AG20443 (cell line): ENCODE measurements at places on chromosomes 7 and 10.
A peak's percentile ranks its signal among the peaks of the same experiment; 100 is the strongest.

- DNase-seq: no peak
These were observed 526 bp downstream of the GIMAP1 start for GRCh38 chr7:150716939-150717338.

- no peak for DNase-seq
These were observed 3.3 kb downstream of the COL26A1 start for GRCh38 chr7:101365956-101366355.

GRCh38 chr10:131790021-131790420 is 110.8 kb upstream of the PPP2R2D start:
- no peak for DNase-seq

GRCh38 chr10:93186653-93187052 is 113.0 kb downstream of the CYP26A1 start:
- DNase-seq: peak; percentile 51

DNA sequence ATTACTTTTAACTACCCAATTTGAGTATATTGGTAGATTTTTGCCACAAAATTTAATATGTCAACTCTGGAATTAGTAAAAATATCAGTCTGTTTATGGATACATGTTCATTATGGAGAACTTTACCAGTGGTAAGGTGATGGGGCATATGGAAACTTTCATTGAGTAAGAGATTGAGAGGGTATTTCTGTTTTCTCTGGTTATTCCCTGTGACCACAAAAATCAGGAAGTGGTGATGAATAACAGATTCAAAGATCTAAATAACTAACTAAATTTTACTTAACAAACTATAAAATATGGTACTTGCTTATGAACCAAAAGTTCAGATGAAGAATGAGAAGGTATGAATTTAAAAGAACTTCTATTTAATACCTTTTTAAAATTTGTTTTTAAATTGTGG is 22.1 kb upstream of the STEAP4 start:
- DNase-seq: no peak

- no peak for DNase-seq
These were observed 127.6 kb downstream of the OAT start for GRCh38 chr10:124291001-124291701.

DNA sequence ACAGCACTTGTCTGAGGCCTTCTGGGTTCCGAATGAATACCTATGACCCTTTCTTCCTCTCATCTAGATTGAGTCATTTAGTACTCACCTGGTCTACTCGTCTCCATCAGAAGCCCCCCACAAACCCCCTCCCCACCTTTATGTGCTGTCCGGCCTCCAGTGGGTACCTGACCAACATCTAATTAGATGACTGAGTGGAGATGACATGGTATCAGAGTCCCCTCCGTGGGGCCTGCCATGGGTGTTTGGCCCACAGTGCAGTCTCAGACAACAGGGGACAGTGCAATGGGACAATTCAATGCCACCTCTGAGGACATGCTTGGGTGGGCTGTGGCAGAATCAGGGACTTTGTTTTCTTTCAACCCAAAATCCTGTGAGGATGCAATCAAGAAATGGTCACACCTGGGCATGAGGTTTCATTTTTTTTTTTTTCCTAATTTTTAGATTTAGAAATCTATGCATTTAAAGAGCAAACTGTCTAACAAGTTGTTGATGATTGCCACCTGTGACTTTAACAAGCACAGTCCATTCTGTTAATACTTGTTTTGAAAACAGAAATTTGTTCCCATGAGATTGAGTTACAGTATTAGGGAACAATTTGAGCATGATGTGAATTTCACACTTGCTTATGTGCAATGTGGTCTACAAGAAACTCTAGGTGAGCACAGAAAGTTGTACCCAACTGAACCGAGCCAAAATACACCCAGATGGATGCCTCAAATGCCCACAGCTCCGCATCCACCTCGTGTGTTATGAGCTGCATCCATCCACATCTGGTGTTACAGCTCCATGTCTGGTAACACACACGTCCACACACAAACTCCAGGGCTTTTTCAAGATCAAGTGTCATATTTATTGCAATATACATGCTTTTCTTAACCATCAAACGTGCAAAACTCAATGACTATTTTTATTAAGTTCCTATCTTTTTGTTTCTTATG is 27.5 kb downstream of the GPRIN2 start:
- DNase-seq: no peak

DNA sequence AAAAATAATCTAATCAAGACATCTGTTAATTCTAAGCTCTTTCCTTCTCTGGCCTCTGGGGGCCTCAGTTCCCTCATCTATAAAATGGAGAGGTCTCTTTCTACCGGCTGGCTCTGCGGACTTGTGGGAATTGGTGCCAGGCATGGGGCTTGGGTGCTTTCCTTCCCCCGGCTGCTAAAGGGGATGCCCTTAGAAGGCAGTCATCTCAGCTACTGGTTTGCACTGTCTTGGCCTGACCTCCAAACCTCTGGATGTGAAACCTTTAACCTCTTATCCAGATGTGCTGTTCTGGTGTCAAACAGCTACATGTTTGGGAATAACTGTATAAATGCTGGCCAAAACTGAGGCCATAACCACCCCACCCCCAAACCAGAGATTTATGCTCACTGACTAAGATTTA is 320.0 kb downstream of the RPS24 start:
- no peak for DNase-seq

GRCh38 chr10:70474780-70475179 is 3.8 kb upstream of the PALD1 start:
- no peak for DNase-seq

DNA sequence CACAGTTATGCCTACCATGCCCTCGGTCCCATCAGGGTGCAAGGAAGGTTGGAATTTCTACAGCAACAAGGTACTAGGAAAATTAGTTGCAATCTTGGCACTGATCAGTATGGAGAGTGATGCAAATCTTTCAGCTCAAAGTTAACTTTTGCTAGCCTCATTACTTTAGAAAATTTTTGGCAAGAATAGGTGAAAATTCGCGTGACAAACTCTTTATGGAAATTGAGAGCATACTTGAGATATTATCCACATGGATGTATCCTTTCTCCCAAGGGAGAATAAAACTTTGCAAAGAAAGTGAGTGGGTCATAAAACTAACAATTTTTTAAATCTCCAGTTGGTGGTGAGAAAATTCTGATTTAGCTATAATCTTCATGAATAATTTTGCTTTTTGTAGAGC is 71.1 kb upstream of the SLC39A12 start:
- DNase-seq: no peak

GRCh38 chr7:40965774-40966173 is 737.1 kb downstream of the INHBA start:
- no peak for DNase-seq

DNA sequence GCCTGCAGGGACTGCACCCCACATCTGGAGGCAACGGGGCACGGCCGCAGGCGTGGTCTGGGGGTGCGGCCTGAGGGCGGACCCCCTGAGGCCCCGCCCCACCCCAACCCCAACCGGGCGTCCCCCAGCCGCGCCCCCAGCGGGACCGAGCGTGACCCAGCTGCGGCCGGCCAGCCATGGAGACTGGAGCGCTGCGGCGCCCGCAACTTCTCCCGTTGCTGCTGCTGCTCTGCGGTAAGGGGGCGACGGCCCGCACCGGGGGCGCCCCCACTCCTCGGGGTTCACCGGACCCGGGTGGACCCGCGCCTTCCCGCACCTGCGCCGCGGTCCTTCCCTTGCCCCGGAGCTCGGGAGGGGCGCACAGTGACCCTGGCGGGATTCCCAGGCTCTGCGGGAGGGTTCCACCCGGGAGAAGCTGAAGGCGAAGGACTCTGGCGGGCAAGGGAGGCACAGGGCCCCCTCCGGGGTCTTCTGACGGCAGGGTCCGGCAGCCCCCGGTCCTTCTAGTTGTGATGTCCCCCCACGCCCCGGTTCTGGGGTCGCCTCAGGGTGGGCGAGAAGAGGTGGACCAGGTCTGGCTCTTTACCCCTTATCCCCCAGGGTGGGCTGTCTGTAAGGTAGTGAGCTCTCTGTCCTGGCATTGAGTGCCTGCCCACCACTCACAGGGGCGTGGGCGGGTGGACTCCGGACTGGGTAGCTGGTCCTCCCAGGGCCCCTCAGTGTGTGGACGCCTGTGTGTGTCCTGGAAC is at the start of gene RAMP3:
TSS of gene RAMP3 (plus strand) at position 139 of the 749 bp plus-strand sequence. CDS start at position 177, 38 bp downstream.
- DNase-seq: no peak

DNA sequence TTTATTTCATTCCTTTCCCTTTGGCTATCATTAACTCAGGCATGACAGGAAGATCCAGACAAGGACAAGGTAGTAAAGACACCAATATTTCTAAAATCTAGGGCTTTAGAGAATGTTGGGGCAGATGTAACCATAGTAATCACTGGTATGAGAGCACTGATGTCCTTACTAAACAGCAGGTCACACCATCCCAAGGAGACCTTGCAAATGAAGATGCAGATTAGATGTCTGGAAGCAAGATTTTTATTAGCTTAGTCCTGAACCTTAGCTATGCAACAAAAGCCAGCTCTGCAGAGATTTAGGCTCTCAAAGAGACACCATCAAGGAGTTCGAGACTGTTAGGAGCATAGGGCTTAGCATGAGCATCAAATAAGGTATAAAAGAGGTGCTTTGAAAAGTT is 23.6 kb upstream of the FRA10AC1 start:
- DNase-seq: no peak

GRCh38 chr7:125644109-125644508 is 714.5 kb upstream of the POT1 start:
- no peak for DNase-seq

- DNase-seq: no peak
These were observed 98.8 kb upstream of the ZNF722 start for GRCh38 chr7:63899691-63900393.
